Urinary bladder (tissue), 4 donors: ENCODE measurements at places on chromosomes 6 and 20.

GRCh38 chr6:147858421-147858820, 349.9 kb downstream of the SAMD5 start:
- no peak for DNase-seq

GRCh38 chr6:31645325-31645724, 7.1 kb downstream of the BAG6 start:
- no peak for DNase-seq

DNA sequence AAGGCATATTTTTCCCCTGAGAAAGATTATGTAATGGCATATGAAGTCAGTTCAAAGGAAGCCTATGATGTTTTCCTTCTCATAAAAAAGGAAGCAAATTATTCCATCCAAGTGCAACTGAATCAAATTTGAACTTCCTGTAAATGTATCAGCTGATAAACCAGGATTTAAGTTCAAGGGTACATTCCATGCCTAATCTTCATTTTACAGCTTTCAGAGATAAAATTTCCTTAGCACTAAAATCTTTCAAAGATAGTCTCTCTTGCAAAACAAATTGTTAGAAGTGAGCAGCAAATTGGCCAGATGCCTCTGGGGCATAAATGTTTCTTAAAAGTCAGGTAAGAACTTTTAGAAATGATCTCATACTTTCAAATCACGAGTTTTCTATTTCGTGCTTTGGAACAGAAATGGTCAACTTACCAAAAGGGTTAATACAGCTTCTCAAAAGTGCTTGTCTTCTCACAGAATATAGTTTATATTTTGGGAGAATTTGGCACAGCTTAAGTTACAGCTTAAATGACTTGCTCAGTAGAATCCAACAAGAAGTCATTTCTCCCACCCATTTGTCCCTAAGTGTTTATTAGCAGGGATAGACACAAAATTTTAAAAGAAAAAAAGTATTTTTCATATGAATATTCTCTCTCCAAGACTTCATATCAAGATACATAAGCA, 2.7 kb upstream of the TCF21 start:
- no peak for DNase-seq

- no peak for DNase-seq
Observed at GRCh38 chr6:8539453-8539852, 104.1 kb upstream of the SLC35B3 start.

DNA sequence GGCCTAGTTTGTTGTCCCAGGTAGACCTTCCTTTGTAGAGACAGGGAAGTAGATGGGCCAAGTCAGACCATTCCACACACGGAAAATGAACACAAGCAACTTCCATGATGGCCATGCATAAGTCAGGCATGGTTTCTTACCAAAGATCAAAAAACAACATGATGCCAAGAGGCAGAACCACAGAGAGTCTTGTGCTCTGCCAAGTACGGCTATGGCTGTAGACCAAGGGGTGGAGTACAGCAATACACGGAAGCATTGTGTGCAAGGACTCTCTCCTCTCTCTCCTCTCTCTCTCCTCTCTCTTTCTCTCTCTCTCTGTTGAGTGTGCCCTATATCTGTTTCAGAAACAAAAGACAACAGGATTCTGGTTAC, 4.8 kb upstream of the DUSP22 start:
- DNase-seq, result no peak

- peak; percentile 59 for DNase-seq
Observed at GRCh38 chr20:14986026-14986655, 648.7 kb upstream of the FLRT3 start.

- DNase-seq, result no peak
Observed at GRCh38 chr6:56891754-56892153, 63.2 kb upstream of the BEND6 start.

- DNase-seq, result no peak
Observed at GRCh38 chr20:50196896-50197295, 6.3 kb downstream of the CEBPB start.
